ENCODE measurements at places on chromosomes 11 and 22.

DNA sequence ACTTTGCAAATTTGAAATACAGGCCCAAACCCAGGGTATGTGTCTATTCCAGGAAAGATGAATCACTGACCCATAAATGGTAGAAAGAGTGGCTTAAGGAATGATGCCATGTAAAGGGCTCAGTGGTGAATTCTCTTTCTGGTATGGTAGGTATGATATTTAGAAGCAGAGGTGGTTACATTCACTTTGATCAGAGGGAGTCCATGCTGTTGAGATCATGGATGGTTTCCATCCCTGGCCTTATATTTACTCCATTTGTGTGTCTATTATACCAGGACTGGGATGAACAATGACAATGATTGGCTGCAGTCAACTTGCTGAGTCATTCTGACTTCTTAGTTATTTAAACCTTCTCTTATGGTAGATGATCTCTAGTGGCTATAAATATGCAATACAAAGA, 419.8 kb upstream of the LRRC4C start:
- no peak overlapping the region for H3K4me3 ChIP-seq
- DNase-seq: no peak
- no peaks in the 10 kb centered on the region for H3K4me1 ChIP-seq
- no peaks in the 10 kb centered on the region for H3K36me3 ChIP-seq
- no peaks in the 10 kb centered on the region for H3K27me3 ChIP-seq
- no peak overlapping the region for H3K27ac ChIP-seq

GRCh38 chr11:66639066-66639813, 737 bp downstream of the RBM4 start:
- peaks cover 77% of the 10 kb centered on the region for H3K4me1 ChIP-seq
- peak; percentile 31 for DNase-seq
- peak overlapping the region; percentile 96 for H3K4me3 ChIP-seq
- H3K27ac ChIP-seq: peak overlapping the region; percentile 98
- no peaks in the 10 kb centered on the region for H3K27me3 ChIP-seq

DNA sequence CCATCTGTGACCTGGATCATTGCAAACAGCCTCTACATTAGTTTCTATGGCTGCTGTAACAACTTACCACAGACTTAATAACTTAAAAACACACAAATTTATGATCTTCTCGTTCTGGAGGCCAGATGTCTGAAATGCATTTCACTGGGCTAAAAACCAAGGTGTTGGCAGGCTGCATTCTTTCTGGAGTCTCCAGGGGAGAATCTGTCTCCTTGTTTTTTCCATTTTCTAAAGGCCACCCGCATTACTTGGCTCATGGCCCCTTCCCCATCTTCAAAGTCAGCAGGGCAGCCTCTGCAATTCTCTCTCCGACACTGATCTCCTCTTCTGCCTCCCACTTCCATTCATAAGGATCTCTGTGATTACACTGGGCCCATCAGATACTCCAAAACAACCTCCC, 11.6 kb downstream of the SCGB1A1 start:
- no peak overlapping the region for H3K4me3 ChIP-seq
- peaks cover 50% of the 10 kb centered on the region for H3K4me1 ChIP-seq
- H3K27ac ChIP-seq: no peak overlapping the region
- no peaks in the 10 kb centered on the region for H3K27me3 ChIP-seq
- DNase-seq: no peak

DNA sequence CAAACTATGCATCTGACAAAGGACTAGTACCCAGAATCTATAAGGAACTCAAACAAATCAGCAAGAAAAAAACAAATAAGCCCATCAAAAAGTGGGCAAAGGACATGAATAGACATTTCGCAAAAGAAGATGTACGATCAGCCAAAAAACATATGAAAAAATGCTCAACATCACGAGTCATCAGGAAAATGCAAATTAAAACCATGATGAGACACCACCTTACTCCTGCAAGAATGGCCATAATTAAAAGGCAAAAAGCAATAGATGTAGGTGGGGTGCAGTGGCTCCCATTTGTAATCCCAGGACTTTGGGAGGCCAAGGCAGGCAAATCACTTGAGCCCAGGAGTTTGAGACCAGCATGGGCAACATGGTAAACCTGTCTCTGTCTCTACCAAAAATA, 10.4 kb upstream of the OR10V1 start:
- peaks cover 5% of the 10 kb centered on the region for H3K4me1 ChIP-seq
- no peak overlapping the region for H3K27ac ChIP-seq
- H3K36me3 ChIP-seq: no peaks in the 10 kb centered on the region
- DNase-seq: no peak
- no peak overlapping the region for H3K4me3 ChIP-seq

- peak overlapping the region; percentile 93 for H3K27ac ChIP-seq
- H3K4me3 ChIP-seq: peak overlapping the region; percentile 85
- DNase-seq: no peak
- peaks cover 37% of the 10 kb centered on the region for H3K4me1 ChIP-seq
- H3K36me3 ChIP-seq: peaks cover 10% of the 10 kb centered on the region
Observed at GRCh38 chr22:43150731-43151206, 590 bp upstream of the TSPO start.

DNA sequence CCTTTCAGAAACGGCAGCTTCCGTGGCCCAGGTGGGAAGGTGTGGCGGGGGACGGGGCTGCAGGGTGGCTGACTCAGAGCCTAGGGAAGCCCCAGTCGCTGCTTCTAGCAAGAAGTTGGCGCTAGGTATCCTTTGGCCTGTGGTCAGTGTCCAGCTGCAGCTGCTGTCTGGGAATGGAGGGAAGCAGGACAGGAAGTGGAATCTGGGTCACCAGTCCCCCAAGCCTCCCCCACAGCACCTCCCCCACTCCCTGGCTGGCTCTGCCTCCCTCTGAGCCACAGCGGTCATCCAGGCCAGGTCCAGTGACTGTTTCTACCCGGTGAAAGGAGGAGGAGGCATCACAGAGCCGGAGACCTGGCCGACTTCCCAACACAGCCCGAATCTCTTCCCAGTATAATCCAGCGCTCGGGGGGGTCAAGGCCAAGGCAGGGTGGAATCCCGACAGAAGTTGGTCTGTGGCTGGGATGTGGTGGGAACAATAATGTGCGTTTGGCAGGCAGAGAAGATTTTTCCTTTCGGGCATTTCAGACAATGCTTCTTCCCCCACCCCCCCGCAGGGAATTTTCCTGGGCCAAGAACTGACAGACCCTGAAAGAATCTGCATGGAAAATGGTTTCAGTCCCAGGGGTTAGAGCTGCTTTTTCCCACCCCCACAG, 45.1 kb downstream of the C11orf96 start:
- H3K36me3 ChIP-seq: no peaks in the 10 kb centered on the region
- H3K4me3 ChIP-seq: no peak overlapping the region
- peaks cover 33% of the 10 kb centered on the region for H3K27me3 ChIP-seq

GRCh38 chr22:20979243-20979809, 2.8 kb upstream of the LZTR1 start:
- peaks cover 24% of the 10 kb centered on the region for H3K36me3 ChIP-seq
- peak overlapping the region; percentile 71 for H3K27ac ChIP-seq
- no peaks in the 10 kb centered on the region for H3K27me3 ChIP-seq
- peak; percentile 80 for DNase-seq

- no peaks in the 10 kb centered on the region for H3K27me3 ChIP-seq
- H3K4me1 ChIP-seq: peaks cover 55% of the 10 kb centered on the region
- H3K27ac ChIP-seq: peak overlapping the region; percentile 83
- H3K4me3 ChIP-seq: peak overlapping the region; percentile 28
- H3K36me3 ChIP-seq: peaks cover 30% of the 10 kb centered on the region
- no peak for DNase-seq
Observed at GRCh38 chr11:116980136-116980793, 118.0 kb downstream of the SIK3 start.

- no peak overlapping the region for H3K4me3 ChIP-seq
- peaks cover 91% of the 10 kb centered on the region for H3K36me3 ChIP-seq
- H3K27ac ChIP-seq: no peak overlapping the region
- DNase-seq: no peak
- H3K4me1 ChIP-seq: peaks cover 10% of the 10 kb centered on the region
Observed at GRCh38 chr11:106001304-106002012, 20.6 kb downstream of the MSANTD4 start.

Data from activated T-cell treated with anti-CD3 and anti-CD28 coated beads, Interleukin-2, amount 50 U/mL, for 24 hours (primary cell).